Activated T-cell treated with anti-CD3 and anti-CD28 coated beads, Interleukin-2, amount 50 U/mL, for 4 hours (primary cell): ENCODE measurements at places on chromosomes 16 and 17.
A peak's percentile ranks its signal among the peaks of the same experiment; 100 is the strongest.

GRCh38 chr17:48215583-48216139 is 108.1 kb downstream of the SNX11 start:
- DNase-seq: no peak

GRCh38 chr16:84886497-84887090 is 66.8 kb downstream of the CRISPLD2 start:
- DNase-seq: no peak

DNA sequence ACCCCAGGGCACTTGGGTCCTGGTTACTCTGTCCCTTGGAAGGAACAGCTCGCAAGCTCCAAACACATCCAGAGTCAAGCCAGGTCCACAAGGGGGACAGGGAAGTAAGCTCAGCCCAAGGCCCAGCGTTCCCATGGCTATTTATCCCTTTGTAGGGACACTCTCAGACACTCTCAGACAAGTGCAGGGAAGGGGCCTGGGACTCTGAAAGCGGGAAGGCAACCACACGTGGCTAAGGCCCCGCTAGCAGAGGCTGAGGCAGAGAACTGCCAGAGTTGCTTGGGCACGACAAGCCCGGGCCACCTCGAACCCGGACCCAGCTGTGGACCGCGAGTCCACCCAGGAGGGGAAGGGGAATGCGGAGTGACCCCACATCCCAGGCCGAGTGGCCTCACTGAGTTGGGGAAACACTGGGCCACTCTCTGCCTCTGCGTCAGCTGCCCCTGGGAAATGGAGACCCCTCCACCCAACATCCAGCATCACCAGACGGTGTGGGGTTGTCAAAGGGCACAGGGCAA is 10.2 kb downstream of the NPTX1 start:
- no peak for DNase-seq

GRCh38 chr16:27828671-27829070 is 234.8 kb downstream of the GSG1L start:
- DNase-seq: no peak

GRCh38 chr16:71585318-71585703 is 8.4 kb upstream of the TAT start:
- no peak for DNase-seq

GRCh38 chr16:50997679-50998078 is 153.4 kb downstream of the SALL1 start:
- DNase-seq: no peak

DNA sequence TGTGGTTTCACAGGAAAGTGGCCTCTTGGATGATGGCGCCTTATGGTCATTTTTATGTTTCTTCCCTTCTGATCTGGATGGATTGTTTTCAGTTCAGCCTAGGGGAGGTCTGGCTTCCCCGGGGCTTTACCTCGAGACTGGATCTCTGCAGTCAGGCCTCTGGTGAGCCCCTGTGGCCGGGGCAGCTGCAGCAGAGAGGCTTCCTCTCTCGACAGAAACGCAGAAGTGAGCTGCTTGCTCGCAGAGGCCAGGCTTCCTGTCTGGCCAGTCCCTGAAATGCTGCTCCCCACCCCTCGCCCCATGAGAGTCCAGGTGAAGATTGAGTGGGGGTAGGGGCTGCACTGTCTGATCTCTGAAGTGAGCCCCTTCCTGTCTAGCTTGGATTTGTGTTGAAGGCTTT is 44.0 kb downstream of the PLCG2 start:
- DNase-seq: no peak

DNA sequence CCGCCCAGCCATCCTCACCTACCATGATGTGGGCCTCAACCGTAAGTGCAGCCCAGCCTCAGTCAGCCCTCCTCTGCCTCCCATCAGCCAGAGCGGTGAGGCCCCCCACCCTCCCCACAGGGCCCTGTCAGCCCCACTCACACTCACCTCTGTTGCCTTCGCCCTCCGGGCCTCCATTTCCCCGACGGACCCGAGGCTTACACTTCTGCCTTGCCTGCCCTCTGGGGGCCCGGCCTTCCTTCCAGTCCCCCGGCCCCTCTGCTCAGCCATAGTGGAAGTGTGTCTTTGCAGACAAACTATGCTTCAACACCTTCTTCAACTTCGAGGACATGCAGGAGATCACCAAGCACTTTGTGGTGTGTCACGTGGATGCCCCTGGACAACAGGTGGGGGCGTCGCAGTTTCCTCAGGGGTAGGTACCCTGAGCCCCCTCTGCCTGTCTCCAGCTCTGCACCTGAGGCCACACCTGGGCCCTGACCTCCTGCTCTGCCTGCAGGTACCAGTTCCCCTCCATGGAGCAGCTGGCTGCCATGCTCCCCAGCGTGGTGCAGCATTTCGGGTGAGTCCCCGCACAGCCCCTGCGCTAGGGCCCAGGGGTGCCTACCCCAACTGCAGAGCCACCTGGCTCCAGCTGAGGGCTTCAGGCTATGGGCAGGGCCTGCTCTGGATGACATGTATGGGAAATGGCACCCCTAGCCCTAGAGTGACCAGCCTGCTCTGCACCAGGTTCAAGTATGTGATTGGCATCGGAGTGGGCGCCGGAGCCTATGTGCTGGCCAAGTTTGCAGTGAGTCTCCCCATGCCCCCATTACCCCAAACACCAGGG is 4.1 kb downstream of the NDRG4 start:
- no peak for DNase-seq

- DNase-seq: no peak
Observed at GRCh38 chr16:88652762-88653063, 1.9 kb upstream of the CYBA start.

DNA sequence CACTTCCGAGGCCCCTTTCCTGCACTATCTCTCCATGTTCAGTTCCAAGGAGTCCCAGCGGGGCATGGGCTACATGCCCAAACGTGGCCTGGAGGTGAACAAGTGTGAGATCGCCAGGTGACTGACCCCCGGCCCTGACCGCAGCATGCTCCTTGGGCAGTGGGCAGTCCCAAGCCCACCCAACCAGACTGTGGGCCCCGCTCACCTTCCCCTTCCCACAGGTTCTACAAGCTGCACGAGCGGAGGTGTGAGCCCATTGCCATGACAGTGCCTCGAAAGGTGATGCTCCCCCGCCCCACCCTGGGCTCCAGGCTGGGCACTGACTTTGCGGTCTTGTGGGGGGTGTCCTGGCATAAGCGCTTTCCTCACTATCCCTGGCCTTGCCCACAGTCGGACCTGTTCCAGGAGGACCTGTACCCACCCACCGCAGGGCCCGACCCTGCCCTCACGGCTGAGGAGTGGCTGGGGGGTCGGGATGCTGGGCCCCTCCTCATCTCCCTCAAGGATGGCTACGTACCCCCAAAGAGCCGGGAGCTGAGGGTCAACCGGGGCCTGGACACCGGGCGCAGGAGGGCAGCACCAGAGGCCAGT is 4.7 kb downstream of the CORO1A start:
- no peak for DNase-seq

GRCh38 chr17:60534010-60534555 is 8.0 kb upstream of the APPBP2 start:
- no peak for DNase-seq

DNA sequence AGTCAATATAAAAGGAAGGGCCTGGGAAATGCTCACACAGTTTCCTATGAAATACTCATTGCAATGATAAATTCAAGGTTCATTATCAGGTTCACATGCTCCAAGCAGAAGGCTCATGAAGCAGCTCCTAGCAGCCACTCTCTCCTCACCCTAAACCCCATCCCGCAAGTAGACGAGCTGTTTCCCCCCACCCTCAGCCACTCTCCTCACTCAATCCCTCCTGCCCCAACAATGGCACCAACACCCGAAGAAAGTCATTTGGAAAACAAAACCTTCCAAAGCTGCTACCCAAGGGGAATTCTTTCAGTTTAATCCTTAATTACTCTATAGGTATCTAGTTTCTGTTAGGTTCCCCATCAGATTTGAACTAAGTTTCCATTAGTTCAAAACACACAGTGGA is 69.7 kb downstream of the CREBBP start:
- DNase-seq: no peak

- DNase-seq: no peak
Observed at GRCh38 chr17:9037736-9038135, 16.4 kb downstream of the NTN1 start.

DNA sequence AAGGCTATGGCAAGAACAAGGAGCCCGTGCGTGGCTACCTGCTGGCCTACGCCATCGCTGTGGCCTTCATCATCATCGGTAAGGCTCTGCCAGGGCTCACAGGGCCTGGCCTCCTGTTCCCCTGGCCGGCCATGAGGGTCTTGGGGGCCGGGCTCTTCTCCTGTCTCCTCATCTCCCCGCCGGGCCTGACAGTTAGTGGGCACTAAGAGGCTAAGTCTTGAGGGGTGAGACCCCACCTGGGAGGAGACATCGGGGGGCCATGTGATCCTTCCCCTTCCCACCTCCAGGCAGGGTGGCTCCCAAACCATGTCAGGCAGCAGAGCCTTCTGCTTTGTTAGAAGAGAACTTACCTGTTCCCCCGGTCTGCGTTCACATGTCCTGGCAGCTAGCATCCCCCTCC is 15.2 kb downstream of the SLC12A3 start:
- DNase-seq: no peak

DNA sequence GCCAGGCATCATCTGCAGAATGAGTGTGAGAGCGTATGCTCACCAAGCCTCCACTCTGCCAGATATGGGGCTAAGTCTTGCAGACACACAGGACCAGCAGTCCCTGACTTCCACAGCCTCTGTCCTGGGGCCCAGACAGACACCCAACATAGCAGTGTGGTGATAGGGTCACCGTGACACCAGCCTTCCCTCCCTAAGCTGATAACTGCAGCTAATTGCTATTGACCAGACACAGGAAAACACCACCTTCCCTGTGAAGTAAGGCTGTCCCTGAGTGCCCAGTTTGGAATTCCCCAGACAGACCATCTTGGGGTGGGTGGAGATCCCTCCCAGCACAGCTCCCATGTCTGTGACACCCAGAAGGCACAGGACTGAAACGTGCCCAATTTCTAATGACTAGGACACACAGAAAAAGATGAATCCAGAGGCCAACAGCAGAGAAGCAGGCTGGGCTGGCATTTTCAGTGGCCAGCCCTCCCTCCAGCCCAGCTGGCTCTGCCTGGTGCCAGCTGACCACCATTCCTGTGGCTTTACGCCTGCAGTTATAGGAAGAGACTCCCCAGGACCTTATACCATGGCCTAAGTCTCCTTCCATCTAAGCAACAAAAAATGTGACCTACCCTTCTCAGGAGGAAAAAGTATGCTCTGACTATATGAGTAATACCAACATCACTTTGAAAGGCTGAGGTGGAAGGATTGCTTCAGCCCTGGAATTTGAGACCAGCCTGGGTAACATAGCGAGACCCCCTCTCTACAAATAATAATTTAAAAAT is 30.3 kb downstream of the ATPAF2 start:
- DNase-seq: no peak

- no peak for DNase-seq
Observed at GRCh38 chr17:57035971-57036481, 49.0 kb upstream of the AKAP1 start.

DNA sequence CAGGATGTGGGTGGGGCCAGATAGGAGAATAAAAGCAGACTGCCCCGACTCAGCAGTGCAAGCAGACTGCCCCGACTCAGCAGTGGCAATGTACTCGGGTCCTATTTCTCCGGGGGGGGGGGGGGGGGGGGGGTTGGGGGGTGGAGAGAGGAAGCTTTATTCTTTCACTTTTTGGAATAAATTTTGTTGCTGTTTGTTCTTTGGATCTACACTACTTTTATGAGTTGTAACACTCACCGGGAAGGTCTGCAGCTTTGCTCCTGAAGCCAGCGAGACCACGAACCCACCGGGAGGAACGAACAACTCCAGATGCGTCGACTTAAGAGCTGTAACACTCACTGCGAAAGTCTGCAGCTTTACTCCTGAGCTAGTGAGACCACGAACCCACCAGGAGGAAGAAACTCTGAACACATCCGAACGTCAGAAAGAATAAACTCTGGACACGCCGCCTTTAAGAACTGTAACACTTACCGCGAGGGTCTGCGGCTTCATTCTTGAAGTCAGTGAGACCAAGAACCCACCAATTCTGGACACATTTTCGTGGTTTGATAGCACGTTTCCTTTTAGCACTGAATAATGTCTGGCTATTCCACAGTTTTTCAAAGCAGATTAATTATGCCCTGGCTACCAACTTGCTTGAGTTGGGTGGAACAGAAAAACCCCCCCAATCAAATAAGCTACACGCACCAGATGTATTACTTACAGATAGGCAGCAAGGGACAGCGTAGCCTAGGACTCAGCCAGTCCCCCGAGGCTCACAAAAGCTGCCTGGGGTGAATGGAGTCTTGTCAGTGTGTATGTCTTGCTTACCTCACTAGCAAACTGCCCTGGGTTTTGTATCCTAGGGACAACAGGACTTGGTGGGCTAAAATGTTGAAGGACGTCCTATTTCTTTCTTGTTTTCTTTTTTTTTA is 11.9 kb downstream of the FZD2 start:
- DNase-seq: no peak

DNA sequence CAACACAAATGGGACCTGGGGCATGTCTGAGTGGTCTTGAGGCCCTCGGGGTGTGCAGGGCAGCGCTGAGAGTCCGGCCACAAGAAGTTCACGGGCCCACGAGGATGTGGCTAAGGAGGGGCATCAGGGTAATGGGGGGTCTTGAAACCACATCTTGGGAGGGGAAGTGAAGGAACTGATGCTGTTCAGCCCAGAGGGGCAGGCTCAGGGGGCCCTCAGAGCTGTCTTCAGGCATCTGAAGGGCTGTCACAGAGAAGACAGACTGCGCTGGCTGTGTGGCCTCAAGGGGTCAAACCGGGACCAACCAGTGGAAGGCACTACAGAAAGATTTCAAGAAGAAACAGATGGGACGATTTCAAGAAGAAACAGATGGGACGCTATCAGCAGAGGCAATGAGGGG is 45.1 kb downstream of the ZNF423 start:
- no peak for DNase-seq

GRCh38 chr16:4175849-4176248 is 59.6 kb upstream of the ADCY9 start:
- DNase-seq: no peak

DNA sequence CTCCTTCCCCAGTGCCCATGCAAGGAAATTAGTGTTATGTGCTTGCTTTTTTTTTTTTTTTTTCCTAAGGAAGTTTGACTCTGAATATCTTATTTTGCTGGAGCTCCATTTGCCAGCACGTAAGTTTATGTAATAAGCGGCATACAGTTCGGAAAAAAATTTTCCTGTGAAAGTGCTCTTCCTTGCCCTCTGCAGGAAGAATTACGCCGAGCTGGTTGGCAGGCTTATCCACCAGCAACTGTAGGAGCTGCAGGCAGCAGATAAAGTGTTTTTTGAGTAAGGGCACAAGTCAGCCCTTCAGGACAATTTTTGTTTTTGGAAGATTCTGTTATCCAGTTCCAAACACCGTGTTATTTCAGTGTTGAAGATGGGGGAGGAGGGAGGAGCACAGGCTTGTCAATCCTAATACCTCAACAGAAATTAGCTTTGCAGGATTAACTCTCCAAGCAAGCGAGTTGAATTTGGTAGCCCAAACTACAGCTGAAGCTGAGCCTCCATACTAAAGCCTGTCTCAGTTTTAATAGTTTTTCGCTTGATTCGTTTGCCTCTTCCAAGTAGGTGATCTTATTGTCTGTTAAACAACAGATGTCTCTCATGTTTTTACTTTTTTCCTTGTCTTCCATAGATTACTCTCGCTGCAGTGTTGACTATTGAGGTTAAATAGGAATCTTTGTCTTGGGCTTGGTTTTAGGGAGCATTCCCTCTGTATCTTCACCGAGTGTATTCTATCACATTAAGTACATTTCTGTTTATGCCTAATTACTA is 1.1 kb downstream of the SPECC1 start:
- peak; percentile 6 for DNase-seq
